ENCODE measurements at places on chromosomes 5 and 9.

DNA sequence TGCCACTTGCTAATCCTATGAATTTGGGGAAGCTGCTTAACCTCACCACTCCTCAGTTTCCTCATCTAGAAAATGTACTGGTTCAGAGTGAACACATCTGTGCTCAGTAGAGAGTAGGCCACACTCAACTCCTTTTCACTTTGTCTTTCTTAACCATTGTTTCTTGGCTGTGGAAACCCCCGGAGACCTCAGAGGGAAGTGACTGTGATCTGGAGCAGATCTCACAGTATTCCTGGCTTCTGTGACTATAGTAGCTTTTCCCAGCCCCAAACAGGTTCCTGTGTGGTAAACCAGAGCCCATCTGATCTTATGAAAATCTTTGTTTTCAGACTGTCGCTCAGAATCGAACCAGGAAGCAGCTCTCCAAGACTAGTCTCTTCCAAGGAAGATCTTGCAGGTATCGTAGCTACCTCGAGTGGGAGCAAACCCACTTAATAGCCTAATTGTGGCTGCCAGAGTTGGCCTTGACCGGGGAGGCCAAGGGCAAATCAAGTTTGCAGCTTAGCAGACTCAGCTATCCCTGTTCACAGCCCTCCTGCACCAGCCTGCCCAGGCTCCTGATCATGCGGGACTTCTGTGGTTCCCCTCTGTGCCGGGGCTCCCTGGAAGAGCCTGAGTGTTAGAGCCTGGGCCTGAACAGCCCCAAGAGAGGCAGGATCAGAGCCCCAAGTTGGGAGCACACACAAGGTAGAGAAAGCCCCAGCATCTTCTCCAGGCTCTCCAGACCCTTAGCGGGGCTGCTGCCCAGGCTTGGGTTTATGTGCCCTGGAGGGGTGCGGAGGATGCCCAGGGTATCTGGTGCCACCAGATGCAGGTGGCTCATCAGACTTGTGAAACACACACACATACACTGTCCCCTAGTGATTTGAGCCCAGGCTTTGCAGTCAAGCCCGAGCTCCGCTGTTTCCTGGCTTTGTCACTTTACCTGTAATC lies 52.2 kb upstream of the ANGPTL2 start:
- no peak for DNase-seq

GRCh38 chr5:120386981-120387380 lies 77.1 kb upstream of the PRR16 start:
- DNase-seq, result no peak

DNA sequence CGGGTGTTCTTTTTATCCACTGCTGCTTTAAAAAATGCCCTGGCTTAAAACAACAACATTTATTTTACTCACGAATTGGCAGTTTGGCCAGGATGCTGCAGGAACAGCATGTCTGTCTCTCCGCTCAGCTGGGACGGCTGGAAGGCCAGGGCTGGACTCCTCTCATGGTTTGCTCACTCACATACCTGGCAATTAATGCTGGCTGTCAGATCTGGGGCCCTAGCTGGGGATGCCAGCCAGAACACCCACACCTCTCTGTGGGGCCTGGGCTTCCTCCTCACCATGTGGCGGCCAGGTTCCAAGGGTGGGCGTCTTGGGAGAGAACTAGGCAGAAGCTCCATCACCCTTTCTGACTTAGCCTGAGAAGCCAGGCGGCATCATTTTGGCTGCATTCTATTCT lies 189.1 kb upstream of the IL12B start:
- DNase-seq, result no peak

- no peak for DNase-seq
These were observed 75.2 kb downstream of the GOLPH3 start for GRCh38 chr5:32098890-32099310.

- peak; percentile 76 for DNase-seq
These were observed 8.5 kb upstream of the NFIB start for GRCh38 chr9:14322211-14323082.

Measured in IMR-90 (cell line).